ENCODE measurements at places on chromosomes 7 and 10.

- DNase-seq, result no peak
Observed at GRCh38 chr7:25926891-25927625, 224.9 kb upstream of the NFE2L3 start.

DNA sequence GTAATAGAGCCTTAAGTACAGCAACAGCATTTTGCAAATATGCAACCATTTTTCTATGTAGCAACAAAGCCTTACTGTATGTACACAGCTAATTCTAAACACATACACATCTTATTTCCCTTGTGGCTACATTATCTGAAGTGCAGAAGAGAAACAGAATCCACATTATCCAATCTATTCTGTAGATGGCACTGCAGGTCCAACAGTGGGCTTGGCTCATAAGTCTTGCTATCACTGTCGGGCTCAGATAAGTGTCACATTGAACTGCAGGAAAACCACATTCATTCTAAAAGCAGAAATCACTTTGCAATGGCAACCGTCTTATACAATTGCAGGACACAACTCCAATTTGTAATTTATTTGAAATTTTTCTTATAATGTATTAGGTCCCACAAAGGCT is 109.8 kb upstream of the NOBOX start:
- peak; percentile 39 for DNase-seq

GRCh38 chr10:87961314-87961713 is 97.9 kb downstream of the PTEN start:
- peak; percentile 60 for DNase-seq

GRCh38 chr7:20697351-20697750 is 81.9 kb downstream of the ABCB5 start:
- no peak for DNase-seq

DNA sequence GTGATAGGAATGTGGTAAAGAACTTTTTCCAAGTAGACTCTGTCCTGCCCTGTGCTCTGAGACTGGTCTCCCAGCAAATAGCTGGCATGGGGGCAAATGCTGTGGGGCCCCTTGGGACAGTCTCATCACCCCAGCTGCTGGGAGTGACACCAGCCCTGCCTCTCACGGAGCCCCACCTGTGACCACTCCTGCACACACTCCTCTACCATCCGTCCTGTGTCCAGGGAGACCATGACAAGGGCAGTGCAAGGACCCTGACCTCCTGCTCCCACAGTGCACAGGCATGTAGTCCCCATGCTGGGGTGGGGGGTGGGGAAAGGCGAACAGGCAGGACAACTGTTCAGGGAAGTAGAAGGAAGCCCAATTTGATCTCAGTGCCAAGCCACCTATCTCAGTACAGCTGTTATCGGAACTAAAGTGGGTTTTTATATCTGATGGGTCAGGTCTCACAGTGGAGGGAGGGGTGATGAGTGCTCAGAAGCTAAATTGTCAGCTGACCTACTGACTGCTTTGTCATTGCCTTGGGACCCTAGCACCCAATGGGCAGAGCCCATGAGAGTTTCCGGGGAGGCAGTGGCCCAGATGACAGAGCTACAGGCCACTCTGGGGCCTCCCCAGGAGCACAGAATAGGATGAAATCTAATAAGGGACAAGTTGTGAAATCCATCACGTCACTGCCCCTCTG is 24.5 kb downstream of the VSTM4 start:
- no peak for DNase-seq

- no peak for DNase-seq
Observed at GRCh38 chr10:1400101-1401070, 336.9 kb downstream of the ADARB2 start.

DNA sequence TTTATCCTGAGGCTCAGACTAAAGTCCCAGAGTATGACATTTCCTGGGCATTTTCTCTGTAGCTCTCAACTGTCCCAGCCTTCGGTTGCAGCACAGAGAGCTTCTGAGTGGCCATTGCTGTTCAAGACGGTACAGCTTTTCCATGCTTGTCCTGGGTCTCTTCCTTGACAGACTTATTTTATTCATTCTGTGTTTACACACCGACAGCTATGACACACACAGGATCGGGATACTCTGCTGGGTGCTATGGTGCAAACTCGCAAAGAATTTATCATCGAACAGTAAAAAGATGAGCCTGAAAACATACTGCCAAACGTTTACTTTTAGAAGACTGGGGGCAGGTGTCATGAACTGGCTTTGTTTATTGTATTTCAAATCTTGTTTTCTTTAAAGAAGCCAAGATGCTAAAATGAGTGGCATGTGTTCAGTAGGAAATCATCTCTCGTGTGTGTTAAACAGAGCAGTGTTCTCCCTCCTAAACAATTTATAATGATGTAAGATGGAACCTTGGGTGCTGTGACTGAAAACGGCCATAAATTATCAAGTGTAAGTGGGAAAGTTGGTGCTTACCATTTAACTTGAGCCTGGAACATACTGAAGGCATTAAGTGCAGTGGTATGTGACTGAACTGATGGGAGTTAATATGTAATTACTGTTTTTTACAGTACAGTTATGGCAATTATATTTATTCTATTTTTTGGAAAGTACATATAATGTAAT is 120.8 kb downstream of the CELF2 start:
- DNase-seq, result no peak

- no peak for DNase-seq
Observed at GRCh38 chr10:103569896-103570295, 76.4 kb downstream of the NEURL1 start.

DNA sequence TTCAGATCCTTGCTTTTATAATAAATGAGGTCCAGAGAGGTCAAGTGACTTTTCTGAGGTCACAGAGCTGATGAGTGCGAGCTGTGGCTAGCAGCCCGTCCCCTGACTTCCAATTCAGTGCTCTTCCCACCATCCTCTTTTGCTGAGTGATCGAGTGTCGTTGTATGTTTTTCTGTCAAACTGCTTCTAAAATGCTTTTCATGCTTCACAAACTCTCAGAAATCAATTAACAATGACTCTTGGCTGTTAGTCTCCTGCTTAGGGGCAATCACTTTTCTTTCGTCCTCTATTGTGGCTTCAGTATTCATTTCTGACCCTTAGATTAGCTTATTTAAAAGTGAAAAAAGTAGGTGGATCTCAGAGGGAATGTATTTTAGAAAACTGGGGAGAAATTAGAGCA is 423.7 kb downstream of the DPP6 start:
- no peak for DNase-seq
